ENCODE measurements at places on chromosomes 2 and 18. TPM values are rescaled to one million over a fixed set of nuclear protein-coding genes. Genes with fewer than 3 reads are reported as not detected.

The PIEZO2 gene
- total RNA-seq: 0.10 TPM

The FAHD2B gene
- 1.1 TPM for total RNA-seq

The LINC00305 gene
- not detected for total RNA-seq

The SULT1C3 gene
- not detected for total RNA-seq

The TSPYL6 gene
- not detected for total RNA-seq

The CNDP1 gene
- not detected for total RNA-seq

The CHN1 gene
- total RNA-seq: 10.2 TPM

The DPP10 gene
- total RNA-seq: not detected

The CCDC102B gene
- total RNA-seq: 0.19 TPM

The DSG2 gene
- total RNA-seq: 30.0 TPM

The ABCG8 gene
- not detected for total RNA-seq

The MGAT5 gene
- 37.5 TPM for total RNA-seq

The ACOXL gene
- not detected for total RNA-seq

The BCS1L gene
- total RNA-seq: 80.7 TPM

The DSG3 gene
- total RNA-seq: not detected

The INHBB gene
- total RNA-seq: 2.2 TPM

The PHOSPHO2 gene
- 5.8 TPM for total RNA-seq

The LONRF2 gene
- 0.47 TPM for total RNA-seq

The NCKAP5 gene
- 0.47 TPM for total RNA-seq

All from HT1080 (cell line).